ENCODE measurements at places on chromosomes 4 and X.

DNA sequence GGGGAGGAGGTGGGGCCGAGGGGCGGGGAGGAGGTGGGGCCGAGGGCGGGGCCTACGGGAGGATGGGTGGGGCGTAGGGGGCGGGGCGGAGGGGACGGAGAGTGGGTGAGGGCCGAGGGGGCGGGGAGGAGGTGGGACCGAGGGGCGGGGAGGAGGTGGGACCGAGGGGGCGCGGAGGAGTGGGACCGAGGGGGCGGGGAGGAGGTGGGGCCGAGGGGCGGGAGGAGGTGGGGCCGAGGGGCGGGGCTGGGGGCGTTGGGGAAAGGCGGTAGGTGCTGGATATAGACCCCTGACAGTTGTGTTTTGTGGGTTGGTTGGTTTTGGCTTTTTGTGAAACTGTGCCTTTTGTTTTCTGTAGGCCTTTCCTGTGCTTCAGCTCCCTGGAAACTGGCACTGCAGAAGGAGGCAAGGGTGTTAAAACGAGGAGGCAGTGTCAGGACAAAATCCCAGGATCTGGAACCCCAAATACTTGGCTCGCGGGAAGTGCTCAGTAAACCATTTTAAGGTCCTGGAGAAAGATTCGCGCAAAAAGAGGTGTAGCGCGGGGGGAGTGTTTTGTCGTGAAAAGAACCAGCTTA lies 580 bp upstream of the MMGT1 start:
- peak; percentile 1 for DNase-seq

DNA sequence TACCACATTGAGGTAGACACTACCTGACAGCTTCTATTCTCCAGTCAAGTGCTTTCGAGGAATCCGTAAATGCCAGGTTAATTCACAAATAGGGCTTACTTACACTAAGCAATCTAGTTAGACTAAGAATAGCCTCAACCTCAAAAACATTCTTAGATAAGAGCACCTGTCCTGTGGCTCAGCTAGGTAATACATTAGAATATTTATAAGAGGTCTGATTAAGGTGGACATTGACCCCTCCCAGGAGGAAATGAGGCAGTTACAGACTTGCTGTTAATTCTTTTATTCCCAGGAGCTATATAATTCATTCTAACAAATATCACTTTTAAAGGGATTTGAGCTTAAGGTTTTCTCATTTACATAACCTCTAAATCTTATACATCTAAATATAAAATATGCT lies 758.1 kb downstream of the GRID2 start:
- DNase-seq, result no peak

DNA sequence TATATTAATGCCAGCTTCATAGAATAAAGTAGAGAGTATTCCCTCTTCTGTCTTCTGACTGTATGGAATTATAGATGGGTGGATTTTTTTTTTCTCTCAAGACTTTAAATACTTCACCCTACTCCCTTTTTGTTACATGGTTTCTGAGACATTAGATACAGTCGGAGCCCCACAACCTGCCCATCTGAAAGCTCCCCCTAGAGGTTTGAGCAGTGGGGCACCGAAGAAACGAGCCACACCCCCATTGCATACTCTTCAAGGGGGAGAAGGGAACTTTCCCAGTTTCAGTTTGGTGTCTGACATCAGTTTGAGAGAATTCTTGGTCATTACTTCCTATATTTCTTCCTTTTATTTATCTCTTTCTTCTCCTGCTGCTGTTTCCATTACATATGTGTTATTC lies 437.6 kb upstream of the AGA start:
- no peak for DNase-seq

DNA sequence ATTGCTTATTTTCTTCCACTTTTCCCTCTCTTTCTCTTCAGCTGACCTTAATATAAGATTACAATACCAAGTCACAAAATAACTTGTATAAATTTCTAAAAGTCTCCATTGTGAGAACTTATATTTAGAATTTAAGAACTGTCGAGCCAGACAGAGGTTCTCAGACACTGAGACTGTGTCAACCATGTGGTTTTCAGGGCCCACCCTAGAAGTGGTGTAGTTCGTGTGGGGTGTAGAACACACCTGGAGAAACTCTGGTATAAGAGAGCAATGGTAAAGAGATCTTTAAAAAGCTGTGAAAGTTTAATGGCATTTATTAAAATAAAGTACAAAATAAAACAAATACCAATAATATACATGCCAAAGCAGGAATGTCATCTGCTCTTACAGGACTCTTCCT lies 19.7 kb downstream of the CPEB2 start:
- DNase-seq, result no peak

GRCh38 chr4:40183615-40184411 lies 13.0 kb upstream of the RHOH start:
- no peak for DNase-seq

- DNase-seq, result no peak
These were observed 10.3 kb upstream of the PHEX start for GRCh38 chrX:22021751-22022324.

- DNase-seq, result no peak
These were observed 48.0 kb downstream of the OTC start for GRCh38 chrX:38400389-38400910.

- no peak for DNase-seq
These were observed 781.1 kb downstream of the FSTL5 start for GRCh38 chr4:161382655-161383054.

- no peak for DNase-seq
These were observed 181.0 kb downstream of the MAML3 start for GRCh38 chr4:139973015-139973414.

DNA sequence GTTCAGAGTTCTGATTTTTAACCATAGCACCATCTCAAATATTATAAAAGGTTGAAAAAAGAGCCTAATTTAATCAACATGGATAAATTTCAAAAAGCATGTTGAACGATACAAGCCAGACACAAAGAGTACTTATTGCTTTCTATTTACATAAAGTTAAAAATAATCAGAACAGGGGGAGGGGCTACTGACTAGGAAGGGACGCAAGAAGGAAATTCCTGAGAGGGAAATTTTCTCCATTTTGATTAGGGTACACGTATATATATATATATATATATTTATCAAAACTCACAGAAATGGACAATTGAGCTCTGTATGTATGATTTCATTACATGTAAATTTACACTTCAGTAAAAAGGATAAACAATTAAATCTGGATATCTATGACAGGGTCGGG lies 482 bp upstream of the MBTPS2 start:
- no peak for DNase-seq

DNA sequence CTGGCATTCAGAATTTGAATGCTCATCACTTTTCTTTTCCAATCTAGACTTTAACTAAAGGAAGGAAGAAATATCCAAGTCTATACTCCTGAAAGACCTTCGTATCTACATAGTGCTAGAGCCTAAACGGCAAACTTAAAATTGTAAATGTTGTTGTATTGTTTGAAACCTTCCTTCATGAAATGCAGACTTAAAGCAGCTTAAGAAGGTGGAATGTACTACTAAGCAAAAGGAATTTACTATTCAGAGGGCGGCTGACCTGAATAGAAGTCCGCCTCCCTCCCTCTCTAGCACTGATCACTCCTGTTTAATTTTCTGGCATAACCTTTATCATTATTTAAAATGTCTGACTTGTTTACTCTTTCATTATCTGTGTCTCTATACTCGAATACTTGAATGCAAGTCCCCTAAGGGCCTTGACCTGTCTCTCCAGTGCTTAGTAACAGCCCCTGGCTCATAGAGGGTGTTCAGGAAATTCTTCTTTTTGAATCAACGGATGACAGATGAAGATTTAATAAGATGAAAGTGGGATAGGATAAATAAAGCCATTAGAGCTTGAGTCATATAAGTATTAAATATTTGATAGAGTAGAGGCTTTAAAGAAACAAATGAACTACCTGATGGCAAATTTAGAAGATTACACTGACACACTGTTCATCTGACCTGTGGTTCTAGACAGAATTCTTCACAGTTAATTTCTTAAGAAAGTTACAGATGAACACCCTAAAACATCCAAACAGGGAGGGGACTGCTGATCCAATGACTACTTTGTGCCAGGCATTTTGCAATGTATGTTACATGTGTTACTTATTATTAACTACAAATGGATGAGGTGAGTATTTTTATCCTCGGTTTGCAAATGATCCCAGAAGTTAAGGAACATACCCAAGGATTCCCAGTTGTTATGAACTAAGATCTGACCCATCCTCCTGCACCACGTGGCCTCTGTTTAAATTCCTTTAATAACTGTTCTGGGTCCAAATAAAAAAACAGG lies 20.2 kb upstream of the RBPJ start:
- DNase-seq, result no peak
